Stimulated activated CD8-positive, alpha-beta memory T cell treated with anti-CD3 and anti-CD28 coated beads, Interleukin-4, amount 100 ng/mL, for 1 hour (primary cell): ENCODE measurements at places on chromosomes 13 and 19.

GRCh38 chr13:112947796-112948195 is 21.2 kb upstream of the MCF2L start:
- no peak for DNase-seq

DNA sequence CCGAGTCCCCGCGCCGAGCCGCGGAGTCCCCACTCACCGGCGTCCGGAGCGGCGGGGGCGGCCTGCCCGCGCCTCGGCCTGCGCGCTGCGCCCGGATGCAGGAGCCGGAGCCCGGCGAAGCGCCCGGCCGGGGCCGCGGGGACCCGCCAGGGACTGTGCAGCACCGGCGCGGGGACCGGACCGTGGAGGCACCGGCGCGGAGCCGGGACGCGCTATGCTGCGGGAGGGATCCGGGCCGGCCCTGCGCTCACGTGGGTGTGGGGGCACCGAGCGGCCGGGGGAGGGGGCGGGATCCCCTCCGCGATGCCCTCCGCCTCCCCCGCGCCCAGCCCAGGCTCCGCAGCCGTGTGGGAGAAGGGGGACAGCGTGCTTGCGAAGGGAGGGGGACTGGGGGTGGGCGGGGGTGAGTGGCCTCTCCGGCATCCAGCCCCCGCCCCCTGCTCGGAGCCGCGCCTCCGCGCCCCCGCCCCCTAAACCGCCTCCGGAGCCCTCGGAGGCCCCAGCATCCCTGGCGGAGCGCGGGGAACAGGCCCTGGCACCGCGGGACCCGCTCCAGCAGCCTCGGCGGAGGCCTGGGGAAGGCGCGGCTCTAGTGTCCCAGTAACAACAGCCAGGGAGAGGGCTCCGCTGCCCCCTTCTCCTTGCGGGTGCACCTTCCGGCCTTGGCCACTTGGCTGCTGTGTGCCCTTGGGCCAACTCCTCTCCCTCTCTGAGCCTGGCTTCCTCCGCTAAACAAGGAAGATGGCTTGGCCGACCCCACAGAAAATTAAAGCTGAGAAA is at the start of gene SLC1A6:
Gene SLC1A6, minus strand, starts transcription at position 389 of the 780 bp plus-strand sequence. CDS start 6,954 bp downstream, outside the sequence.
- no peak for DNase-seq

DNA sequence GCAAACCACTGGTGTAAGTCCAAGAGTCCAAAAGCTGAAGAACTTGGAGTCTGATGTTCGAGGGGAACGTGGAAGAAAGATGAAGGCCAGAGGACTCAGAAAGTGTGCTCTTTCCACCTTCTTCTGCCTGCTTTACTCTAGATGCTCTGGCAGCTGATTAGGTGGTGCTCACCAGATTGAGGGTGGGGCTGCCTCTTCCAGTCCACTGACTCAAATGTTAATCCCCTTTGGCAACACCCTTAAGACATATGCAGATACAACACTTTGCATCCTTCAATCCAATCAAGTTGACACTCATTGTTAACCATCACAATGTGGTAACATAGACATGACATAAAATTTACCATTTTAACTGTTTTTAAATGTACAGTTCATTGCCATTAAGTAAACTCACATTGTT is 249.5 kb downstream of the COG6 start:
- no peak for DNase-seq

DNA sequence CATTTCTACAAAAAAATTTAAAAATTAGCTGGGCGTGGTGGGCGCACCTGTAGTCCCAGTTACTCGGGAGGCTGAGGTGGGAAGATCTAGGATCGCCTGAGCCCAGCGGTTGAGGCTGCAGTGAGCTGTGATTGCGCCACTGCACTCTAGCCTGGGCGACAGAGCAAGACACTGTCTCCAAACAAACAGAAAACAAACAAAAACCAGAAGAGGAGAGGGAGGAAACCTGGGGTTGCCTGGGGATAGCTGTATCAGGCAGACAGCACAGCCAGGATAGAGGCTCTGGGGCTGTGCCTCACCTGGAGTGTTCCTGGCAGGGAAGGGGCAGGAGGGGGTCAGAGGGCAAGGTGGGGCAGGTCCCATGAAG is 2.6 kb upstream of the POLR2E start:
- no peak for DNase-seq

DNA sequence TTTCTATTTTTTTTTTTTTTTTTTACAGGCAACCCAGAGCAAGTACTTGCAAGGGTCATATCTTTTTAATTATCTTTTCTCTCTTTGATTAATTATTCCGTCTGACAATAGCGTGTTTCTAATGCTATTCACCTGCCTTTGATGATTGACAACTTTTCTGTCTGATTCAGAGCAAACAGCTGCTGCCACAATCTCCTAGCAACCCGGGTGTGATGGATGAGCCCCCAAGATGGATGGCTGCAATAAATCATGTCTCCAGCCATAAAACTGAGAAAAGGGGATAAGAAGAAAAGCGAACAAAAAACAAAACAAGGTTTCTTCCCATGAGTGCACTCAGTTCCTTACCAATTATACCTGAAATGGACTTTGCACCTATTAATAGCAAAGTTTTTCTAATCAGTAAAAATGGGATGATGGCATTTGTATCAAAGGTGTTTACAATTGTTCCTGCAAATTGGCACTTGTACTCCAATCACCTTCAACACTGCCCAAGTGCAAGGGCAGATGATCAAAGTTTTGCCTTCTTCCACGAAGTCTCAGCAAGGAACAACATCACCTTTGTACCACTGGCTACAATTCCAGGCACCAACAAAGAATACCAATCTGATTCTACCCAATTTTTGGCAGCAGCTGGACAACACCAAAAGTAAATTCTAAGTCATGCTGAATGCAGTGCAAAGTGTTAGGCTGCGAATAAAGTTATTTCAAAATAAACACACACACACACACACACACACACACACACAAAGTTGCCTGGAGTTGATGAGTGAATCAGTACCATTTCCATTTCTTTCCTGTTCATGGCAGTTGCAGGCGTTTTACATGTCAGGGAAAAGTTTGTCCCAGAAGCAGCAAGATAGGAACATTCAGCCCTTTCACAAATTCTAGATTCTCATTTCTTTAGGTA is 12.0 kb downstream of the TSHZ3 start:
- no peak for DNase-seq

- DNase-seq = no peak
These were observed 5.0 kb upstream of the C19orf33 start for GRCh38 chr19:38298821-38299680.

DNA sequence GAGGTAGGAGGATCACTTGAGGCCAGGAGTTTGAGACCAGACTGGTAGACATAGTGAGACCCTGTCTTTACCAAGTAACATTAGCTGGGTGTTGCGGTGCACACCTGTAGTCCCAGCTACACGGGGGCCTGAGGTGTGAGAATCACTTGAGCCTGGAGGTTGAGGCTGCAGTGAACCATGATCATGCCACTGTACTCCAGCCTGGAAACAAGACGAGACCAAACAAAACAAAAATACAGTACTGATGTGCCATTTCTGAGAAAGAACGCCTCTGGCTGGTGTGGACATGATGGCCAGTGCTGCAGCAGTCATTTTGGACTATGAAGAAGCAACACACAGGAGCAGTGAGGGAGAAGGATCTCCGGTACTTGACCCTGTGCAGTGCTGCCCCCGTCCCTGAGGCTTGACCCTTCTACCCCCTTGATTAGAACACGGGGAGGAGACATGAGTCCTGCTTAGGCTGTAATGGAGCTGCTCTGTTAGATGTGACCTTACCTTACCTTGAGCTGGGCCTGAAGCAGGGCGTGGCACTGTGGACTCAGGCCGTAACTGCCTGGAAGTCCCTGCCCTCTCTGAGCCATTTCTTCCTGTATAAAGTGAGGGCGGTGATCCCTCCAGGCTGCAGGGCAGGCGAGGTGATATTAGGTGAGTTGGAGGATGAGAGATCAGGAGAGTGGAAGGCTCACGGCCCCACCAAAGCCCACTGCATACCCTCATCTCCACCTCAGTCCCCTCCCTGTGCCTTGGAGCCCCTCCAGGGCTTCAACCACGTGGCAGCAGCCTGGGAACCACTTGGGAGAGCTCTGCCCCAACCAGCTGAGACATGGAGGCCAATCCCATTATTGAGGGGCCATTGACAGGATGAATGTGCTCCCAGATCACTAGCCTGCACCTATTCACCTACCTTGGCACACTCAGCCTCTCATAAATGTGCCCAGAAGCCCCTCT is 5.9 kb downstream of the RPL18A start:
- DNase-seq = no peak

GRCh38 chr19:55091955-55092354 is 16.3 kb downstream of the EPS8L1 start:
- no peak for DNase-seq

GRCh38 chr19:51743405-51743804 is 8.3 kb downstream of the FPR1 start:
- no peak for DNase-seq

DNA sequence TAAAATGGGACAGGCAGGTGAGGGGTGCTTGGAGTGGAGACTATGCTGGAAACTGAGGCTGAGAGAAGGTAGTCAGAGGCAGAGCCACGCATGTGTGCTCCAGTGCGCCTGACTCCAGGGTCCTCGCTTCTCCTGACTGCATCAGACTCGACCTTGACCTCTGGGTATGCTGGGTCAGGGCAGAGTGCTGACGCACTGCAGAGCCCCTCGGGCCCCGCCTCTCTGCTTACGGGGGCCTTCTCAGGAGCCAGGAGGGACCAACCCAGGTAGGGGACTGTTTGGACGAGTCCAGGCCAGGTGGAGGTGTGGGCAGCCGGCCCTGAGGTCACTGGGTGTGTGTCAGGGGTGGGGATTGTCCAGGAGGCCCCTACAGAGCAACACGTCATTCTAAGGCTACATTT is 22.9 kb upstream of the SLC7A10 start:
- no peak for DNase-seq

DNA sequence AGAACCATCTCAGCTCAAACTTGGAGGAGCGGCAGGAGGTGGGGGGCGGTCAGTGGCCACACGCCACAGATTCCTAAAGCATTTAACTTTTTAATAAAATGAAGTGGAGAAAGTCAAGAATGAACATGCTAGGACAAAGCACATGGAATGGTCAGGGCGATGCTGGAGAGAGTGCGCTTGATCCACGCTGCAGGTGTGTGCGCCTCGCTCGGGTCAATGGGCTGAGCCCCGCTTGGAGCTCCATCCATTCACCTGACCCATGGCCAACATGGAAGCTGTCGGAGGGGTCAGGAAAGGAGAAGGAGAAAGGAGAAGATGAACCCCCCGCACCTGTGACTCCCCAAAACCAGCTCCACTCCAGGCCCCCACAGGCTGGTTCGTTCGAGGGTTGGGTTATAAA is 41.8 kb downstream of the SUGP2 start:
- no peak for DNase-seq

DNA sequence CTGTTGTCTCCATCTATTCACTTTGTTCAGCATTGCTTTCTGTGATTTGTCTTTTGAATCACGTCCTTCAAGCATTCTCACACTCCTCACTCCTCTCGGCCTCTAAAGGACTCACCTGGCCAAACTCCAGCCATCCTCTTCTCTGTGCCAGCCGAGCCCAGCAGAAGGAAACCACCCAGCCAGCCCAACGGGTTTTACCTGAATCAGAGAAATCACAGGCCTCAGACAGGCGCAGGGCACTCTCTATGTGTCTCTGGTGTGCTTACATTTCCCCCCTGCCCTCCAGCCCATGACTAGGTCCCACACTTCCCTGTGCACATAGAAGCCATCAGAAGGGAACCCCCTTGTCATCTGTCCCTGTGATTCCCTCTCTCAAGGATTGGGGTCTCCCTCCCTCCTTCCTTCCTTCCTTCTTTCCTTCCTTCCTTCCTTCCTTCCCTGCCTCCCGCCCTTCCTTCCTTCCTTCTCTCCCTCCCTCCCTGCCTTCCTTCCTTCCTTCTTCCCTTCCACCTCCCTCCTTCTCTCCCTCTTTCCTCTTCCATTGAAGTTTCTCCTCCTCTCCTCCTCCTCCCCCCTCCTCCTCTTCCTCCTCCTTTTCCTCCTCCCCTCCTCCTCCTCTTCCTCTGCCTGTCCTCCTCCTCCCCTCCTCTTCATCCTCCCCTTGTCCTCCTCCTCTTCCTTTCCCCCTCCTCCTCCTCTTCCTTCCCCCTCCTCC is 8.8 kb upstream of the ZNF541 start:
- no peak for DNase-seq

- no peak for DNase-seq
These were observed 17.5 kb upstream of the LGALS14 start for GRCh38 chr19:39686739-39687138.

DNA sequence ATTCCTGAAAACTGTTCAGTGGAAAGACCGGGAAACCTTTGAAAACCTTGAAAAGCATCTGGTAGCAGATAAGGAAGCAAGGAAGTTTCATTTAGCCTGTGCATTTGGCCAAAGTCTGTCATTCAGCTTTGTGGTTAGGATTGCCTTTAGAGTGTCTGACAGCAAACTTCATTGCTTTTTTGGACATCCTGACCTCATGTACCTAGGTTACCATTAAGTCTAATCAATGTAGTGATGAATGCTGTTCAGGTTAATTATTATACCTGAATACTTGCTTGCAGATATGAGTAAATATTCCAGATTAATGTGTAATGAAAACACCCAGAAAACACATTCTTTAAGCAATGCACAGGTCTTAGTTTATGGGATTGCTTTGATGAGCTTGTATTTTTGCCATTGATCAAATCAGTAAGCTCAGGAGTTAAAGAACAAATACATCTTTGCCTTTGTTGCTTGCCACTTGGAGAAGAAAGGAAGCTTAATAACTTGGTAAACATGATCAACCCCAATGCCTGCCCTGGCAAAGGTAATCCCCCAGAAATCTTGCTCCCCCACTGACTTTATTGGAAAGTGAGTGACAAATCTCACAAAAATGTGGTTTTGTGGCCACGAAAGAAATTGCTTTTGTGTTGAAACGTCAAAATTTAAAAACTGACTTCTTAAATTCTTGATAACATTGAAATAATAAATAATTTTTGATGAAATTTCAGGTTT is 87.4 kb downstream of the SLC15A1 start:
- DNase-seq = no peak

DNA sequence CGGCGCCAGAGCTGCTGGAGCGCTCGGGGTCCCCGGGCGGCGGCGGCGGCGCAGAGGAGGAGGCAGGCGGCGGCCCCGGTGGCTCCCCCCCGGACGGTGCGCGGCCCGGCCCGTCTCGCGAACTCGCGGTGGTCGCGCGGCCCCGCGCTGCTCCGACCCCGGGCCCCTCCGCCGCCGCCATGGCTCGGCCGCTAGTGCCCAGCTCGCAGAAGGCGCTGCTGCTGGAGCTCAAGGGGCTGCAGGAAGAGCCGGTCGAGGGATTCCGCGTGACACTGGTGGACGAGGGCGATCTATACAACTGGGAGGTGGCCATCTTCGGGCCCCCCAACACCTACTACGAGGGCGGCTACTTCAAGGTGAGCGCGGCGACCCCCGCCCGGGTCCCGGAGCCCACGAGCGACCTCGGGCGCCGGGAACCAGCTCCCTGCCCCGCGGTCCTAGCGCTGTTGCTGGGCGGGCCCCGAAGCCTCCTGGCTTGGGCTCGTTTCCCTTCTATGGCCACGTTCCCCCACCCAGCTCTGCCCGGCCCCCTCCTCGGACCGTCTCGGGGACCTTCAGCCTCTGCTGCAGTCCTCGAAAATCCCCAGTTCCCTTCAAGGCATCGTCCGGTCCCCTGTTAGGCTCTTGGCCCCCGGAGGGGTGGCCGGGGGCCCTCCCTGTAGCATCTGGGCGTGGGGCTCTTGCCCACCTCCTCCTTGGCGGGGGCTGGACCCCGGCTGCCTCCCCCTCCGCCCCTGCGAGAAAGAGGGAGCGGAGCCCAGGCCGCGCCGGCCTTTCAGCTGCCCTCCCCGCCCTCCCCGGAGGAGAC is at the start of gene CDC34:
Gene CDC34, plus strand, starts transcription at position 8 of the 808 bp plus-strand sequence. Its CDS starts 172 bp downstream, at position 180.
- no peak for DNase-seq
